ENCODE measurements at places on chromosomes 6 and 20. TPM values are rescaled to one million over a fixed set of nuclear protein-coding genes. Genes with fewer than 3 reads are reported as not detected.

The LGSN gene
- total RNA-seq, result not detected

The CLDN20 gene
- not detected for total RNA-seq

The GSS gene
- total RNA-seq, result 27.2 TPM

DNA sequence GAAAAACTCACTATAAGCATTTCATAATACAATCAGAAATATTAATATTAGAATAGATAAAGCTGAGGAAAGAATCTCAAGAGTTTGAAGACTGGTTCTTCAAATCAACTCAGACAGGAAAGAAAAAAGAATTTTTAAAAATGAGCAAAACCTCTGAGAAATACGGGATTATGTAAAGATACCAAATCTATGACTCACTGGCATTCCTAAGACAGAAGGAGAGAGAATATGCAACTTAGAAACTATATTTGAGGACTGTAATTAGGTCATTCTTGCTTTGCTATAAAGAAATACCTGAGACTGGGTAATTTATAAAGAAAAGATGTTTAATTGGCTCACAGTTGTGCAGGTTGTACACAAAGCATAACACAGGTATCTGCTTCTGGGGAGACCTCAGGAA is 665.1 kb downstream of the RNF144B start:
- no peak for DNase-seq

- no peak for DNase-seq
These were observed 97.1 kb downstream of the CTNNBL1 start for GRCh38 chr20:37790900-37791299.

Data from left cardiac atrium (tissue), 4 donors.